ENCODE measurements at places on chromosomes 1 and 21.

DNA sequence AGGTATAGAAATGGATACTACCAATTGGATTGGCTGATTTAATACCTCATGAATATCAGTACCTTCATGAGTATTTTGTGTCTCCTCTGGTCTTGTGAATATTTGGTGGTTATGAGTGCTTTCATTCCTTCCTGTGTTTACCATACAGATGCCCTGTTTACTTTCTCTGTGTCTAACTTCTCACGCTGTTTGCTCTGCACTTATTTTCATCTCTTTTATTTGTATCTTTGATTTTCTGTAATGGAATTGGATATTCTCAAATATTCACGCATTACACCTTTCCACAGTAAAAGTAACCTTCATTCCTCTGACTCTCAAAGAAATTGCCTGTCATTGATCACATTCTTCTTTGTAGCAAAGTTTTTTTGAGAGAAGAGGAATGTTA is 16.8 kb downstream of the CNST start:
- DNase-seq: no peak

- no peak for DNase-seq
Observed at GRCh38 chr1:116130356-116130755, 19.2 kb downstream of the MAB21L3 start.

- DNase-seq: no peak
Observed at GRCh38 chr1:179871940-179872339, 5.7 kb downstream of the TOR1AIP2 start.

DNA sequence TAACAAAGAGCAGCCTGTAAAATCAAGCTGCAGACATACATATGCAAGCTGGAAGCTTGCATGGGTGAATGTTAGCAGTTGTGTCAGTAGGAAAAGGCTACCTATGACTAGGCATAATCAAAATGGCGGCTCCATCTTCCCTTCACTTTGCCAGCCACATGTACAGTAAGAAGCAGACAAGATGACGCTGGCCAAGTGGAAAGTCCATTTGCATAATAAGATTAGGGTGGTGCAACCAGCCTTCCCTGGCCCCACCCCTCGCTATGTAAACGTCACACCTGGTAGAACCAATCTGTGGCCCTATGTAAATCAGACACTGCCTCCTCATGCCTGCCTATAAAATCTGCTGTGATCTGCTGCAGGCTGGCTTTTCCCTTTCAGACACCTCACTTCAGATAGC is 171.9 kb upstream of the USP25 start:
- DNase-seq: no peak

- DNase-seq: no peak
Observed at GRCh38 chr1:218467101-218468072, 122.3 kb downstream of the TGFB2 start.

GRCh38 chr1:113394043-113394862 is 3.9 kb downstream of the MAGI3 start:
- DNase-seq: no peak
